Foreskin keratinocyte (primary cell): ENCODE measurements at places on chromosomes 5 and 9.

GRCh38 chr5:173734716-173735115 lies 118.3 kb upstream of the BOD1 start:
- no peak for DNase-seq

DNA sequence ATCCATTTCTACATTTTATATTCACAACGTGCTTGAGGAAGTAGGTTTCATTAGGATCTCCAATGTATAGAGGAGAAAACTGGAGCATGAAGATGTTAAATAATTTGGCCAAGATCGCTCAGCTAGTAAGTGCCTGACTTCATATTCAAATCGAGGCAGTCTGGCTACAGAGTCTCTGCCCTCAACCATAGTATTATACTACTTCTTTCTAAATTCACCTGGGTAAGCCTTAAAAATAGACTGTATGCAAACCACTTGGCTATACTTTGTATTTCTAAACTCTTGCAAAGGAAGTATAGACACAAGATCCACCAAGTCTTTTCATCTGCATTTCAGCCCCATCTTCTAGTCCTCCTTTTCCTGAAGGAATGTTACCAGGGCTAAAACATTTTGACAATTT lies 232.0 kb downstream of the PLK2 start:
- DNase-seq = no peak

- no peak for DNase-seq
These were observed 214.1 kb downstream of the CD180 start for GRCh38 chr5:66982470-66982869.

DNA sequence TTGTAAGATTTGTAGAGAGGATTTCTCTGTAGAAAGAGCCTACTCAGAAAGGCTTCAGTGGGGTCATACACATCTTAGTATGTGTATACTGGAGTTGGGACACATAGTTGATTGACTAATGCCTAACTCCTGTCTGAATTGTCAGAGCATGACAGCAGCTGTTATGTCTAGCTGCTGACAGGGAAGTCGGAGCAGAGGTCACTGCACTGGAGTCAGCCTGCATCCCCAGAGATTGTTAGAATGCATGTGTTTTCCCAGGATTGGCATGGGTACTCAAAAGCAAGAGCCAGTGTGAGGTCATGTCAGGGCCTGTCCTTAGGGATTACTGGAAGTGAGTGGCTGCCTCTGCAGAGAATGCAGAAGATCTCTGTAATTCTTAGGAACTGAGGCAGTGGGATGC lies 82.7 kb downstream of the ITGA1 start:
- DNase-seq = peak; percentile 40

DNA sequence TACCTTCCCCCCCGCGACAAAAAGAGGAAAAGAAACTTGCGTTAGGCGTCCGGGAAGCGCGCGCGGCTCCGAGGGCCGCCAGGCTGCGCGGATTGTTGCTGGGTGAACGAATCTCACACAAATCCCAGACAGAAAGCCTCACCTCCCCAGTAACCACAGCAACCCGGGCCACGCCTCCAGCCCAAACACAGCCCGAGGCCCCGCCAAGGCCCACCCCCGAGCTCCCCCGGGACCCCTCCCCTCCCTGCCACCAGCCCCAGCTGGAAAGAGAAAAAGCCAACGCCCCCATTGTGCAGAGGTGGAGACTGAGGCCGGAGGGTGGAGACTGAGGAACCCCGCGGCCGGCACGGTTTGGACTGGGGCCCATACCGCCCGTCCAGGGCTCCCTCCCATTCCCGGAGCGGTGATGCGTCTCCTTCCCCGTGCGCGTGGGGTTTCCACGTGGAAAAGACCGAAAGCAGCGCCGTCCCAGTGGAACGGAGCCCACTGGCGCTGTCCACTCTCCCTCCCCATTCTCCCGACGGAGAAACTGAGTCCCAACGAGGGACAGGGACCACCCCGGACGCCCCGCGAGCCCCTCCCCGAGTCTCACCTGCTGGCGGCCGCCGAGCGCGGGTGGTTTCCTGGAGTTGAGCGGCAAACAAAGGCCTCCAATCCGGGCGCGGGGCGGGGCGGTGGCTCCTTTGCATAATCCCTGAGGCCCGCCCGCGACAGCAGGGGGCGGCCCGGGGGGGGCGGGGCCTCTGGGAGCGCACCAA lies 10.2 kb upstream of the AKNA start:
- peak; percentile 83 for DNase-seq
